ENCODE measurements at places on chromosomes 5 and 9.

- DNase-seq: peak; percentile 40
Observed at GRCh38 chr9:2271426-2271825, 256.3 kb downstream of the SMARCA2 start.

DNA sequence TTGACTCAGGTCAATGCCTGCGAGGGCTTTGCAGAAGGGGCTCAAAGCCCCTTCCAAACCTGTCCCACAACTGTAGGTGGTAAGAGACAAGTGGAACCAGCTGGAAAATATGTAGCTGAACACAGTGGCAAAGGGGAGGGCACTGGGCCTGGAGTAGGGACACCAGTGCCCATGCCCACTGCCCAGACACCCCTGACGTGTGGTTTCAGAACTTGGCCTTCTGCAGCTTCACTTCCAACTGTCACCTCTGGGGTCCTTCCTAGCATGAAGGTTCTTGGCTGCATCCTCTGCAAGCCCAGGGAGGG is 233.1 kb upstream of the IRX1 start:
- DNase-seq: no peak

GRCh38 chr5:172065431-172066065 is 59.1 kb upstream of the FBXW11 start:
- DNase-seq: no peak

- DNase-seq: no peak
Observed at GRCh38 chr9:4303006-4303405, 3.1 kb upstream of the GLIS3 start.

GRCh38 chr5:158051036-158051435 is 192.1 kb upstream of the CLINT1 start:
- no peak for DNase-seq

GRCh38 chr9:118088090-118088489 is 383.9 kb downstream of the TLR4 start:
- DNase-seq: no peak

Data from CD4-positive, alpha-beta T cell treated with Interferon alpha-2 for 1 hour (primary cell).